ENCODE measurements at places on chromosomes 2 and 18. TPM values are rescaled to one million over a fixed set of nuclear protein-coding genes. Genes with fewer than 3 reads are reported as not detected.

Gene LHCGR
- not detected for total RNA-seq

- no peak for DNase-seq
Observed at GRCh38 chr18:35842536-35842935, 129.9 kb upstream of the RMP24 start.

DNA sequence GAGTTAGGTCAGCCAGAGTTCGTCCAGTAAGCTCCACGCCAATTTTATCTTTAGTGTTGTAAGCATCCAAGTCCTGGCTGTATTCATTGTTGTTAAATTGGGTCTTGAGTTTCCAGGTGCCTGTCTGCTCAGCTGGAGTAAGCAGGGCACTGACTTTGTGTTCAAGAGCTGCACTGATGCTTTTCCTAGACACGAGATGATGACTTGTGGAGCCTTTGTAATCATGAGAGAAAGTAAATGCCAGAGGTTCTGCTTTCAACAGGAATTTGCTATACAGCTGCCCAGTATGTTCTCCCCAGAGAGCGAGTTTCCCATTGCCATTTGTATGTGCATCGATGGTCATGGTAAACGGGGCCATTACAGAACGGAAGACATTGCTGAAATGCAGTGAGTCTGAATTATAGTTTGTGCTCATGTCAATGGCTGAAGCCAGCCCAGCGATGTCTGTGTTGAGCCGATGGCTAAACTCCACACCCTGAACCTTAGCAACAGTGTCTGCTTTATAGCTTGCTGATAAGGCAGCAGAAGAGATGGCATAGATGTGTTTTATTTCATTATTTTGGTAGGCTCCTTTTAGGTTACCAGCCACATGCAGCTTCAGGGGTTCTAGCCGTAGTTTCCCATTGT is 32.9 kb downstream of the APOB start:
- no peak for DNase-seq

Gene ANKRD23
- total RNA-seq, result 5.7 TPM

DNA sequence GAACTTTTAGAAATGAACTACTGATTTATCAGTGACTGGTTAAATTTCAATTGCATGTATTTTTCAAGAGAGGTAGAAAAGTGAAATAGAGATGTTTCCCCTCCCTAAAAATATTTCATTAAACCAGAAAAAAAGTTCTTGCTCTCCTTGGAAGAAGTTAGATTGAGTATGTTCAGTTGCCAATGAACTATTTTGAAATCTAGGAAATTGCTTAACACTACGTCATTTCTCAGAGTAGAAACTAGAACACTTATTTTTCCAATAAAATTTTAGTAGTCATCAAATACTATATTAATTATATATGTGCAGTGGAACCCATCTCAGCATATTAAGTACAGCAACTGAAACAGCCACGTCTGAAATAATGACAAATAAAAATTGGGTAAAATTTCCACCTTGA is 51.8 kb upstream of the STAT1 start:
- no peak for DNase-seq

Gene FBXO48
- total RNA-seq, result 0.81 TPM

- DNase-seq, result no peak
Observed at GRCh38 chr18:76144844-76145243, 350.2 kb downstream of the ZNF516 start.

GRCh38 chr18:69889009-69889408 is 58.7 kb downstream of the CD226 start:
- DNase-seq, result no peak

GRCh38 chr2:88139203-88139702 is 11.4 kb upstream of the FABP1 start:
- no peak for DNase-seq

Gene DUSP2
- 0.34 TPM for total RNA-seq

GRCh38 chr2:190835303-190835930 is 45.2 kb upstream of the GLS start:
- DNase-seq, result no peak

Gene LOXHD1
- not detected for total RNA-seq

- DNase-seq, result no peak
Observed at GRCh38 chr2:187168720-187169713, 279.0 kb downstream of the CALCRL start.

Gene ZSWIM2
- not detected for total RNA-seq

- DNase-seq, result no peak
Observed at GRCh38 chr2:6826081-6826913, 39.4 kb downstream of the CMPK2 start.

DNA sequence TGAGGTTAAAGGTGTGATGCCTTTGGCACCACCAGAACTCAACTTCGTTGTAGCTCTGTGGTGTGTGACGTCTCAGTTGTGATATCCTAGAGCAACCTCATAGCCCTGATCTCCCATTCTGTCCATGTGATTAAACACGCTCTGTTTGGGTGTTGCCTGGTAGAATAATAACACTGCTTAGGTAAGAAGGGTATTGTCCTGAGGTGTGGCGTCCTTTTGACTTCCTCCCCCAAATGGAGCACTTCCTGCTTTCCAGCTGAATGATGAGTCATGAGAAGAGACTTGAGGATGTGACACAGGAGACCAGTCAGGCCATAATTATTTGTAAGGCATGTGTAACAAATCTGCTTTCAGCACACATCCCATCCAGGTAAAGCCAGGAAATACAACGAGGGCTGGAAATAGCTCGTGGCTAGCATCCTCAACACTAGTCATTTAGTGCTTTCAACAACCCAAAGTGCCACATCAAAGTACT is 100.7 kb downstream of the RAPGEF4 start:
- no peak for DNase-seq

Gene ANKRD30BL
- 0.29 TPM for total RNA-seq

DNA sequence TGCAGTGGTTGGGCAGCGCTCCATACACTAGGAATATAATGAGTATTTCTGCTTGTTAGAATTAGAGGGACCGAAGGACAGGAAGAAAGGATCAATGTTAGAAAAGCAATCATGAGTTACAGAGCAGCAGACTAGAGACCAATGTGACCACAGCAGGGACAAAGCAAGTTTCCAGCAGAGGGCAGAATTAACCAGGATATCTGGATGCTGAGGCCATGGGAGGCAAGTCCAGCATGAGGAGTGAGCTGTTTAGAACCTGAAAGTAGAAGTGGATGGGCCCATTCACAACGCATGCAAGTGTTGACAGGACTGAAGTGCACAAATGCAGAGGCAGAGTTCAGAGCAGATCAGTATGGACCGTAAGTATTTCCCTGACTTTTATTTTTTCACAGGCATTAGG is 910.4 kb upstream of the GYPC start:
- peak; percentile 48 for DNase-seq

GRCh38 chr2:32264422-32265105 is at the start of gene NLRC4:
Gene NLRC4 (minus strand): TSS chr2:32264886. CDS start chr2:32256775, 8,111 bp downstream.
- no peak for DNase-seq

- DNase-seq, result no peak
Observed at GRCh38 chr2:231017231-231017598, 20.1 kb upstream of the C2orf72 start.
